ENCODE measurements at places on chromosomes 6 and 20. TPM values are rescaled to one million over a fixed set of nuclear protein-coding genes. Genes with fewer than 3 reads are reported as not detected.

DNA sequence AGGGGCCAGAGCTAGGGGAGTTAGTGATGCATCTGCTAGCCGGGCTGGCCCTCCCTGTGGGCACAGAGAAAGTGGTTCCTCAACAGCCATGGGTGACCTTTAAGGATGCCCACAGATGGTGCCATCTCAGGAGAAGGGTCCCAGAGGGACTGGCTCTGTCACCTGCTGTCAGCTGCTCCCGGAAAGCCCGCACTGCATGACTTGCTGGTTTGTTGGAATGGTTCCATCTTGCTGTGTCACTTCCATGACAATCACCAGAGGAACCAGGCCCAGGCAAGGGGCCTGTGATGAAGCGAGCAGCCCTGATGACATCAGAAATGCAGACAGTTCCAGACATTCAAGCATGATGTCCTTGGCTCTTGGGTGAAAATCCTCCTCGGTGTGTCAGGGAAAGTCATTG is 125.2 kb downstream of the PHACTR3 start:
- peak; percentile 39 for DNase-seq

DNA sequence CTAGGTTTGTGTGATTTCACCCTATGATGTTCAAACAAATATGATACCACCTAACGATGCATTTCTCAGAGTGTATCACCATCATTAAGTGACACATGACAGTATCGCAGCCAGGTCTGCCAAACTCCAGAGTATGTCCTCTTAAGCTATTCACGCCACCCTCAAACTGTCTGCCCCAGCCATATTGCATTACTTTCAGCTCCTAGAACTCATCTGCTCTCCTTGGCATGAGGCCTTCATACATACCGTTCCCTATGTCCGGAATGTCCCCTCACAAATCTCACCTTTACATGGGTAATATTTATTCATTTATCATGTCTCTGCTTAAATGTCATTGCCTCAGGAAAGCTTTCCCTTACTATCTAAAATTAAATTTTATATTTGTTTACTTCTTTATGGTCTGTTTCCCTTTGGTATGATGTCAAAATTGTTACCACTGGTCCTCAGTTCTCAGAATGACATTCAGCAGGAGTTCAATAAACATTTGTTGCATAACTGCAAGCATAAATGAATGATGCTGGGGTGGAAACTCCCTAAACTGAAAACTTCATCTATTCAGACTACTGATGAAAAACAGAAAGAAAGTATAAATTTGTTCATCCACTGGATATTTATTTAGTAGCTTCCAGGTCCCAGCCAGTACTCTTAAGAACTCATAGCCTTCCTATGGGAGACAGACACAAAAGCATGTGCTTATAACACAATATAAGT is 3.2 kb downstream of the SESN1 start:
- DNase-seq: no peak

DNA sequence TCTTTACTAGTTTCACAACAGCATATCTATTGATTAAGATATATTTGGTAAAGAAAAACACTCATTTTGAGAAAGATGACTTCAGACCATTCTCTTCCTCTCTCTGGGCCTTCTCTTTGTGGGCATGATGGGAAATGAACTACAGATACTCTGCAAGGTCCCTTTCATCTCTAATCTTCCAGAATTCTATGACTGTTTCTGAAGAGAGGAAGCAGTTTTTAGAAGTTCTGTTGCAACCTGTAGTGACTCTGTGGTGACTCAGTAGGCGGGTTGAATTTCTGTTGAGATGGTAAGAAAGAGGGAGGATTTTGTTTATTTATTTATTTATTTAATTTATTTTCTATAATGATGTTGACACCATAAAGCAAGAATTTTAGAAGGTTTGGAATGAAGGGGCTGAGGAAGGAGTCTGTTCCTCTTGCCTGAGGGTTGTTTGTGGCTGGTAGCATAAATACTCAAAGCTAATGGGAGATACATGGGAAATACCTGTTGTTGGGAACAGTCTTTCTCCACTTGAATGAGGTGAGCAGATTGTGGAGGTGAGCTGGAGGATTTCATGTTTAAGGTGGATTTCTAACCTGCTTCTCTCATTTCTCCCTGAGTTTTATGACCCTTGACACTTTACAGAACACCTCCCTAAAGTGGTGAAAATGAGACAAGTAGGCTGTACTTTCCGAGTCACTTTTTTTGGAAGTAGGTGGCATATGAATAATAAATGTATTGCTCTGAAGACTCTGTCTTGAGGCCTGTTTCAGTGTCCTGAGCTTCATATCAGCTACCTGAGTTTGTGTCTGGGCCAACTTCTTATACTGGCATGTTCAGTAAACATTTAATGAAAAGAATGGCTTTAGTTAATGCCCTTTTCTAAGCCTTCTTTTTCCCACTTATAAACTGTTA is 15.0 kb downstream of the ACSS2 start:
- no peak for DNase-seq

GRCh38 chr20:59579404-59580145 is 24.8 kb upstream of the PHACTR3 start:
- DNase-seq: no peak

GRCh38 chr6:35018746-35019145 is 122.4 kb downstream of the TCP11 start:
- DNase-seq: no peak

DNA sequence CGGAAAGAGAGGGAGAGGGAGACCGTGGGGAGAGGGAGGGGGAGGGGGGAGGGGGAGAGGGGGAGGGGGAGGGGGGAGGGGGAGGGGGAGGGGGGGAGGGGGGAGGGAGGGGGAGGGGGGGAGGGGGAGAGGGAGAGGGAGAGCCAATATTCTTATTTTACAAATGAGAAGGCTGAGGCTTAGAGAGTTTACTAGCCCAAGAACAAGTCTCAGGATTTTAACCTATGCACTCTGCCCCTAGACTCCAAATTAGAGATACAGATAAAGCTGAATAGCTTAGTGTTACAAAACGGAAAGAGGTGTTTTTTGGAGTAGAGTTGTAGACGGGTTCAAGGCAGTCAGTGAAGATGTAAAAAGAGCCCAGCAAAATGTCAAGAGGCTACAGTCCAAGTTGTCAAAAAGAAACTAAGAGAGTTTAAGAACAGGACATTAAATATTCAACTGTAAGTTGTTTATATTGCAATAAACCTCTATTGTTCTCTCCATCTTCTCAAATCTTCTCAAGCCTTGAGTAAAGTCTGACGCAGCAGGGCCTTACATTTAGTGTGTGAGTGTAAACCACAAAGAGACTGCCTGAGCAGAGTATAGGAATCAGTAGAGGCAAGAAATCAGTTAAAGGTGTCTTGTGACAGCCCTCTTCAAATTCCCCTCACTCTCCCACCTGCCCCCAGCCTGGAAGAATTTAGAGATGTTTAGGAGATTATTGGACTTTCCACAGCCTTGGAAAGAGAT is 34.9 kb upstream of the AKIRIN2 start:
- no peak for DNase-seq

DNA sequence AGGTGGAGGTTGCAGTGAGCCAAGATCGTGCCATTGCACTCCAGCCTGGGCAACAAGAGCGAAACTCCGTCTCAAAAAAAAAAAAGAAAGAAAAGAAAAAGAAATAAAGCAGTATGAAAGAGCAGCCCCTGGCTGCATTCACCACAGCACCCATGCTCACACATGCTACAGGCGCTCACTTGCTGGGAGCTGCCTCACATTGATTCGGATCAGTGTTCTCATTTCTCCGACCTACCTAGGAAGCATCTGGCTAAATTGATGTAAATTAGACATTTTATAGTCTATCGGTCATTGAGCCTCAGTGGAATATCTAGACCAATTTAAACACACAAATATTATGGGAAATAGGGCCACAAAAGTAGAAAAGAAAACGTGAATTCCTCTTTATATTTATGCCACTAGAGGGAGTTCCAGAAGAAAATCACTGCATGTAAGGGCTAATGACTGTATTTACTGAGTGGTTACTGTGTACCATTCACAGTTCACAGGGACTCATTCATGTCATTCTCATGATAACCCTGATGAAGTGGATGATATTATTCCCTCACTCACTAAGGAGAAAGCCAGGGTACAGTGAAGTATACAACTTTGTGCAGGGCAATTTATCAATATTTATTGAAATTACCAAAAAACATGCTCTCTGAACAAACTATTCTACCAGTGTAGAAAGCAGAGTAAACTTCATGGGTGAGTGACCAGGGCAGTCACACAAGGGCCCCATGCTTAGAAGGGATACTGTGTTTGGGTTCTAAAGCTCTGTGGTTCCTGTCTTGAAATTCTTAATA is 5.3 kb upstream of the MOG start:
- DNase-seq: no peak

GRCh38 chr20:50930976-50931305 is 296 bp downstream of the ADNP start:
- no peak for DNase-seq

- no peak for DNase-seq
These were observed 42.8 kb downstream of the RREB1 start for GRCh38 chr6:7150381-7151064.

- DNase-seq: no peak
These were observed 1.4 kb downstream of the PAQR8 start for GRCh38 chr6:52363228-52363867.

GRCh38 chr6:135675862-135676261 is 175.6 kb upstream of the PDE7B start:
- DNase-seq: no peak

DNA sequence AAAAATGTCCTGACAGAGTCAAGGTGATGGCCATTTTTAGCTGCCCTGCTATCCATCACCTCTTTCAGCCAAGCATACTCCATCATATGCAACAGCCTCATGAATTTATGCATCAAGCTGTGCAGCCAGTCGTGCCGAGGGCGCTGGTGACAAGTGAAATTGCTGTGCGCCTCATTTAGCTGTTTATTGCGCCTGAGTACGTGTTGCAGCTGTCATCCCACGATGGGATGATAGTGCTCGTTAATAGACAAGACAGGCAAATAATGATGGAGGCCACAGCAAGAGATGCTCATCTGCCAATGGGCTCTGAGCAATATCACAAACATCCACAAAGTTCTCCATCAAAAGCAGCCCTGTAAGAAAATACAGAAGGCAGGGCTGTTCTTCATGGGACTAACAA is 562.3 kb upstream of the POU3F2 start:
- no peak for DNase-seq

- no peak for DNase-seq
These were observed 42.1 kb downstream of the KLHL31 start for GRCh38 chr6:53623497-53623896.

DNA sequence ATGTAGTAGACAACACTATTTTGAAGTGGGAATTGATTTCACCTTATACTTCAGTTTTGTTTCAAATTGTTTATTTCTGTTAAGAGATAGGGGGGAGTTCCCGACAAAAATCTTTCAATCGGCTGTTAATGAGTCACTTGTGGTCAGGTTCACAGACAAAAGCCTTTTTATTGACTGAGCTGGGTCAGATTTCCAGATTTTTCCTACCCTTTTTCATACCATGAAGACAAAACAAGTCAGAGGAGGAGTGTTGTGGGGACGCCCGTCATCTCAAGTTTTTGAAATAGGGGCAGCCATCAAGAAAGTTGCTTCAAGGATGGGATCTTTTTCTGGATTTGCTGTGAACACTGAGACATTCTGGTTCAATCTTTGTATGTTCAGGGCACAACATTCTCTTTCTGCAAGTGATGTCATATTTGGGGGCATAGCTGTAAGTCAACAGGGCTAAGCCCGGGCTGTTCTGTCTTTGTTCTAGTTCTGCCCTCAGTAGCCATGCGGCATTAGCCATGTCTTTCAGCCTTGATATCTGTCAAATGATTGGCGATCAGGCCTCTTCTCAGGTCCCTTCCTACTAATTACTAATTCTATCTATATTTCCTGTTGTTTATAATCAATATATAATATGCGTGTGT is 496.0 kb upstream of the MARCKS start:
- no peak for DNase-seq

- no peak for DNase-seq
These were observed 1110.1 kb upstream of the FLRT3 start for GRCh38 chr20:15447549-15447948.

DNA sequence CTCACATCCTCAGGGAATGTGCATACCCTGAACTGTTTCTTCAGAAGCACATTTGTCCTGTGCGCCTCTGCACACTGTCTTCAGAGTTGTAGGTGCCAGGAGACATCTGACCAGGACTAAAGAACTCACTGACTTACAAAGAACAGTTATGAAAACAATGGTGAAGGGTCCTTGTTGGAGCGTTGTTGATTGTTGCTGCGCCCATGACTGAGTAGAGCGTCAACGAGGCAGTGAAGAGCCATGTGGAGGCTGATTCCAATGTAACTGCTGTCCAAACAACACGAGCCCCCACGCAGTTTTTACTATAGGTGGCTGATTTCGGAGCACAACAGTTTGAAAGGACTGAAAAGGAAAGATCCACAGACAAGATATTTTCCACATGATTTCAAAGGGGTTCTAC is 380.3 kb downstream of the CDH26 start:
- DNase-seq: no peak

The GABRR1 gene
- total RNA-seq: not detected

The SLC32A1 gene
- total RNA-seq: not detected

The PHACTR1 gene
- 72.8 TPM for total RNA-seq

The NXT1 gene
- total RNA-seq: 16.2 TPM

The PSORS1C1 gene
- 8.2 TPM for total RNA-seq

The PGC gene
- 1,050 TPM for total RNA-seq

The ATXN1 gene
- total RNA-seq: 71.2 TPM

The RAB32 gene
- 36.8 TPM for total RNA-seq

The GTPBP2 gene
- total RNA-seq: 85.7 TPM

The PCK1 gene
- total RNA-seq: 4.7 TPM

The TFAP2C gene
- 5.2 TPM for total RNA-seq

The UBE2C gene
- 1.4 TPM for total RNA-seq

The GGTLC1 gene
- total RNA-seq: 105 TPM

Measured in upper lobe of right lung (tissue), 1 donor.